PC-3 (cell line): ENCODE measurements at places on chromosomes 7 and 10.

DNA sequence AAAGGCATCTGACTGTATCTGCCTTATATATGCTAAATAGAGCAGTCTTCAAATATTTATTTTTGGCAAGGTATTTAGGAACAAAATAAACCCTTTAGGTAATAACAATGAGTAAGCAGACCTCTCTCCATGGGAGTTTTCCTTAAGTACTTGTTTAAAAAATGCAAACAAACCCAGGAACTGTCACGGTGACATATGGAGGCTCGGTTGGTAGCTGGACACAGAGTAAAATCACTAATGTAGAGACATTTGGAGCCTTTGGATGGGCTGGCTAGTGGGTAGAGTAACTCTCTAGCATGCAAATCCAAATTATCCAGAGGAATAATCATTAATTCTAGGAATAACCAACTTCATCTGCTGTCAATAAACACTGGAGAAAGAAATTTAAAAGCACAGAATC, 71.6 kb upstream of the LAMB4 start:
- DNase-seq = no peak

DNA sequence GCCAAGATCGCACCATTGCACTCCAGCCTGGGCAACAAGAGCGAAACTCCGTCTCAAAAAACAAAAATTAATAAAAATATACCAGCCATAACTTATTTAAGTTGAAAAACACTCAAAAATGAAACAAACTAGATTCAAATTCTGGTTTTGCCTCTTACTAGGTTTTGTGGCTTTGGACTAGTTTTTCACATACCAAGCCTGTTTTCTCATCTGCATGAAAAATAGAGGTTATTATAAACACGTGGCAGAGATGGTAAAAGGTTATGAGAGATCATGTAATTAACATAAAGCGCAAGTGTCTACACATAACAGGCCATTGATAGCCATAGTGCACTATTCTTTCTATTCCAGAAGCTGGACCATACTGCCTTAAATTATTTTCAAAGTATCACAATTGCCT, 35.5 kb upstream of the CABCOCO1 start:
- no peak for DNase-seq

- no peak for DNase-seq
Observed at GRCh38 chr10:103626178-103626577, 132.7 kb downstream of the NEURL1 start.

DNA sequence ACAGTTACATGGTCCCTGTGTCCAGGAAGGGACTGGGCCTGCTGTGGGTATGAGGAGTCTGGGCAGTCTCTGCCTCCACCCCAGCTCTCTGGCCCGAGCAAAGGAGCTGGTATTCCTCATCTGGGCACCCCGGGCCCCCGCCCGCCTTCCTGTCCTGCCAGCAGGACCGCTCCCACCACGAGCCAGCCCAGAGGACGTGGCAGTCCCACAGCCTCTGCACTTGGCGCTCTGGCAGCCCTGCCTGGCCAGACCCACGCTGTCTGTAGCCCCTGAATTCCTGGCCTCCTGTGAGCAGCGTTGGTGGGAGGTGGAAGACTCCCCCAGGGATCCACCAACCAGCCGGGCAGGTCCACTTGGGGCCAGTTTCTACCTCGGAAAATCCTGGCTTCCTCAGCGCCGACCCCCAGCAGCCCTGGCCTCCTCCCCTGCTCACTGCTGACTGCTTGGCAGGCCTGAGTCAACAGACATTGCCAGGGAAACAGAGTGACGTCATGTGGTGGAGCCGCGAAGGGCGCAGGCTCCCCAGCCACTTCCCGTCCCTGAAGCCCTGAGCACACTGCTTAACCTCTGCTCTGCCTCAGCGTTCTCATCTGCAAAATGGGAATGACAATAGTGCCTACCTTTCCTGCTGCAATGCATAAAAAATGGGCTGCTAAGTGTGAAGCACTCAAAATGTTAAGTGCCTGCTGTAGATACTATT, 21.6 kb upstream of the LIMK1 start:
- DNase-seq = peak; percentile 85

- no peak for DNase-seq
Observed at GRCh38 chr10:106615081-106615480, 549.4 kb downstream of the SORCS1 start.
